ENCODE measurements at places on chromosomes 1 and 21.

GRCh38 chr1:39243302-39243701 lies 38.8 kb downstream of the MACF1 start:
- no peak for DNase-seq

DNA sequence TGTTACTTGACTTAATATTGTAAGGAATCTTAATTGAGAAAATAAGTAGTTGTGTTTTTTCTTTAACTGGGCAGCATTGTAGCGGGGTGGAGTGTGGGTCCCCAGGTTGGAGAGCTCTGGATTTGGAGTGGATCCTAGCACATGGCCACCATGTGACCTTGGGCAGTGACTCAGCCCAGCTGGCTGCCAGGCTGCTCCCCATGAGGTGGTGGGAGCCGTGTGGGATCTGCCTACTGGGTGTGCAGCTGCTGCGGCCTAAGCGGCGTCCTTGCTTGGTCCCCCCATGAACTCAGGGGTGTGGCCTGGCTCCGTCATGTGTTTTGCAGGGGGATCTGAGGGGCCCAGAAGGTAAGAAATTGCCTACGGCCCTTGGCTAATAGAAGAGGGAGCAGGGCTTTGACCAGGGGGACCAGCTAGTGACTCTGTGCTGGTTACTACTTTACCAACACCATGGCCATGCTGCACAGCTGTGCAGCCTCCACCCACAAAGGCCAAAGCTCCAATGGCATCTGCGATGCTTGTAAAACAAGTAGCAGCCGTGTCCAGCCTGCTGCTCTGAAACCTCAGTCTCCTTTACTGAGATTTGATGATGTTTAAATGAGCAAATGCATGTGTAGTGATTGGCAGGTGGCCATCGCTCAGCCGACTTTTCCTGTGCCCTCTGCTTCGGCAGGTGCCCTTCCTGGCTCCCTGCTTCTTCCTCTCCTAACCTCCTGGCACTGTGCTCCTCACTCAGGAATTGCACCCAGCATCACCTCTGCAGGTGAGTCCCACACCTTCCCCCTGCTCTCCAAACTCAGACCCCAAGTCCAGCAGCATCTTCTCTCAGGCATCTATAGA lies 68.3 kb downstream of the ADARB1 start:
- no peak for DNase-seq

DNA sequence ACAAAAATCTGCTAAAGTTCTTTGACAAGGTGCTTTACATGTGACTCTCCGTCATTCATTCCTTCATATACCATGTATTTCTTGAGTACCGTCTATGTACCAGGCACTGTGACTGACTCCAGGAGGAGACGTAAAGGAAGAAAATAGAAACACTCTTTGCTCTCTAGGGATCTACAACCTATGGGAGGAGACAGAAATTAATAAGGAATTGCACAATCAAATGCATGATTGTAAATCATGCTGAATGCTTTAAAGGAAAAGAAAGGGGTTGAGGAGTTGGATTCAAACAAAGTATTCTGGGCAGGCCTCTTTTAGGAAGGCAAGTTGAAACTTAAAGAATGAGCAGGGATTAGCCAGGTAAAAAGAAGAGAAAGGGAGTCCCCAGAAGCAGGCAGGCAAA lies 239.1 kb upstream of the FGGY start:
- no peak for DNase-seq

DNA sequence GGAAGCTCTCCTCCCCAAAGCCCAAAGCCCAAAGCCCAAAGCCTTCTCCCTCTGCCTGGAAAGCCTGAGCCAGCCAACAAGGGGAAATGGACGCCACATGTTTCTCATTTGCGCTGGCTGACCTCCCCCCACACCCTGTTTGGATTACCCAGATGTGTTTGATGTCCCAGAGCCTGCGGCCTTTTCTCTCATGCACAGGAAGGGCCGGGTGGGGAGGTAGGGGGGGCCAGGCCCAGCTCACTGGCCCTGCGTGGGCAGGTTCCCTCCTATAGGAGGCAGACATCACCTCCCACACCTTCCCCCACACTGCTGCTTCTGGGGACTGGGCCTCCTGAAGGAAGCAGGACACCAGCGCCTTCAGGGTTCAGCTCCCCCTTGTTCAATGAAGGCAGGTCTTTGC lies 116.3 kb downstream of the NAV1 start:
- DNase-seq = no peak

GRCh38 chr1:220894924-220895256 lies 15.6 kb downstream of the HLX start:
- DNase-seq = no peak

DNA sequence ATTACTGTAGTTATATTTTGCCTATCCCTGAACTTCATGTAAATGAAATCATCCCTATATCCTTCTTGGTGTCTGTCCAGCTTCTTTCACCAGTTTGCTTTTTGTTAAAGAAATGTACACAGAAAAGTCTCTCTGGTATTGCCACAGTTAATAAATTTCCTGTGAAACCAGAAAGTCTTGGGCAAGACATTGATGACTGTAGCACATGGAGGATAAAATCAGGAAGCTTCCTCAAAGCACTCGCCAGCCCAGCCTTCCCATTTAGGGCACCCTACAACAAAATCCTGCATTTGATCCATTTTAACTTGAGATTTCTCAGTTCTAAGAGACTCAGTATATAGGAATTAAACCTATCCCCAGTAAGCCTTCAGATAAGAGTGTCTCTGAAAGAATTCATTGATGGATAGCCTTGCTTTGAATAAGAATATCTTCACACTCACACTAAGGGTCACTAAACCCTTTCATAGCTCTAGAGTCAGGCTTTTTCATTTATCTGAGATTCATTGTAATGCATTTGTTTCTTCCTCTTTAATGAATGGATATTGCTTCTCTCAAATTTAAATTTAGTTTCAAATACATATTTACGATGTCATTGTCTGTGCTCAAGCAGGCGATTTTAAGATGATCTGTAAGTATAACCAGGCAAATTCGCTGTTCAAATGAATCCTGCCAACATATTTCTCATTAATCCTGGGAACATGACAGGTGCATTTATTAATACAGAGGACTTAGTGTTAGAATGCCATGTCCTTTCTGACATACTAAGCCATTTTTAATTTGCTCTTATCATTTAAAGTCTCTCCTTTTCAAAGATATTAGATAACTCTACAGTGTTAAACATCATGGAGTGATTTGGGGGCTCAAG lies 153.1 kb downstream of the GRIK1 start:
- DNase-seq = no peak

- no peak for DNase-seq
Observed at GRCh38 chr1:92858564-92859399, 26.9 kb downstream of the RPL5 start.

GRCh38 chr1:148263906-148264255 lies 111.8 kb upstream of the NBPF11 start:
- DNase-seq = no peak

DNA sequence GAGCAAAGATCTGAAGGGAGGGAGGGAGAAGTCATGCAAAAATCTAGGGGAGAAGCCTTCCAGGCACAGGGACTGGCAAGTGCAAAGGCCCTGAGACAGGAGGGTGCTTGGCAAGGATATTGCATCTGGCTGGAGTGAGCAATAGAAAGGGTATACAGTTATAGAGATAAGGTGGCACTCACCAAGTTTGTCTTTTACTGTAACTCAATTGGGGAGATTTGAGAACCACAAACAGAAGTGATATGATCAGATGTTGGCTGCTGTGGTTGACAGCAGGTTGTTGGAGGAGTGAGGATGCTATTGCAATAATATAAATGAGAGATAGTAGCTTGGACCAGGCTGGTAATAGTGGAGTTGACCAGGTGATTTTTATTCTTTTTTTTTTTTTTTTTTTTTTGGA lies 25.6 kb downstream of the MCOLN3 start:
- no peak for DNase-seq

DNA sequence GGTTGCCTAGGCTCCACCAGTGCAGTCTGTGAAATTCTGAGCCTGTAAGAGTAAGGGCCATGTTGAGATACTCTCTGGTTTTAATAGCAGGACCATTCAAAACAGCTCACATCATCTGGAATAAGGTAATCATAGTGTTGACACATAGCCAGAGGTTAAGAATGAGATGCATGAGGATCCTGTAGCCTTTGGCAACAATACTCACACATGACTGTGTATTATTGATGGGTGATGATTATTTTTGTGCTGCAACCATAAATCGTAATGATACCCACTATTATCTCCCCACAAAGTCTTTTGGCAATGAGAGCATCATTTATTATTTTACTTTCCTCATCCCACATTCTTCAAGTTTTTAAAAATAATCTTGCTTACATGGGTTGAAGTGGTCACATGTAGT lies 35.5 kb downstream of the KCNK2 start:
- DNase-seq = no peak

DNA sequence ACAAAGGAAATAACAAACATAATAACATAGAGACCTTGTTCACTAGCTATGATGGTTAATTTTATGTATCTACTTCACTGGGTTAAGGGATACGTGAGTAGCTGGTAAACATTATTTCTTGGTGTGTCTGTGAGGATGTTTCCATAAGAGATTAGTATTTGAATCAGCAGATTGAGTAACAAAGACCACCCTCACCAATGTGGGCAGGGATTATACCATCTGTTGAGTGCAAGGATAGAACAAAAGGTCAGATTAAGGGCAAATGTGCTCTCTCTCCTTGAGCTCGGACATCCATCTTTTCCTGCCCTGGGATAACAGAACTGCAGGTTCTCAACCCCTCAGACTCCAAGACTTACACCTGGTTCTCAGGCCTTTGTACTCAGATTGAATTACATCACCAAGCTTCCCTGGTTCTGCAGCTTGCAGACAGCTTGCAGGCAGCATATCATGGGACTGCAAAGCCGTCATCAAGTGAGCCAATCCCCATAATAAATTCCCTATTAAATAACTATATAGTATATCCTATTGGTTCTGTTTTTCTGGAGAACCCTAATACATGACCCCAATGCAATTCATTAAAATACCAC lies 9.2 kb downstream of the SPATA6 start:
- DNase-seq = no peak

- no peak for DNase-seq
Observed at GRCh38 chr21:41597811-41598231, 89.9 kb upstream of the TMPRSS2 start.

GRCh38 chr21:34865400-34866241 lies 183.5 kb downstream of the RUNX1 start:
- DNase-seq = no peak

DNA sequence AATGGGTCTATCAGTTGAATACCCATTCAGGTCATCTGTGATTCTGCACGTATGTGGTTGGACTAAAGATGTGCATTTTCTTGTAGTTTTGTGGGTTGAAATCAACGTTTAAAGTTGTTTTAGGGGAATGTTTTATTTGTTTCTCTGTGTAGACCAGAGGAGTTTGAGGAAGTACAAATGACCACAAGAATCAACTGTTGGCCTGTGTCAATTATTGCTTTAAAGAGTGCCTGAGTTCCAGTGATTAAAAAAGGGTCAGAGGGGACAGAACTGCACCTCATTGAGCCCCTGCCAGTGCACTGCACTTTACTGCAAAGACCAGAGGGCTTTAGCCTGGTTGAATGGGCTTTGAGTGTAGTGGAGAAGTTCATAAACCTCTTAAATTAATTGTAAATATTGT lies 190.3 kb downstream of the VPS13D start:
- no peak for DNase-seq

GRCh38 chr1:228349701-228350171 lies 56.9 kb downstream of the TRIM11 start:
- DNase-seq = no peak

DNA sequence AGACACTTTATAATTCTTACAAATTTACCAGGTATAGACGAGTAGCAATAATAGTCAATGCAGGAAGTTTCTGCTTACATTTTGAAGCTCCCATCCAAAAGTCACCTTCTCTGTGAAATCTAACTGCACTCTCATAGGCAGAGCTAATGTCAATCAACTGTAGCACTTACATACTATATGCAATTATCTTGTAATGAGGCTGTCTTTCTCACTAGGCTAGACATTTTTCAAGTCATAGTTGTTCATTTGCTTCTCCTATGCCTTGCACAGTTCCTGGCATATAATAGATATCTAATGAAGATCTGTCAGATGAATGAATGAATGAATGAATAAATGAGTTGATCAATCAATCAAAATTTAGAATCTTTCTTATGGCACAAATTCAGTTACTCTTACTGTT lies 273.0 kb upstream of the DAB1 start:
- no peak for DNase-seq

DNA sequence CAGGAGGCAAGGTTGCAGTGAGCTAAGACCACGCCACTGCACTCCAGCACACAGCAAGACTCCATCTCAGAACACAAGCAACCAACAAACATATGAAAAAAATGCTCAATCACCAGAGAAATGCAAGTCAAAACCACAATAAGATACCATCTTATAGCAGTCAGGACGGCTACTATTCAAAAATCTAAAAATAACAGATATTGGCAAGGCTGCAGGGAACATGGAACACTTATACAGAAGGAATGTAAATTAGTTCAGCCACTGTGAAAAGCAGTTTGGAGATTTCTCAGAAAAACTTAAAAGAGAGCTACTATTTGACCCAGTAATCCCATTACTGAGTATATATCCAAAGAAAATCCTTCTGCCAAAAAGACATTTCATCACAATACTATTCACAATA lies 27.6 kb upstream of the POGK start:
- DNase-seq = no peak

DNA sequence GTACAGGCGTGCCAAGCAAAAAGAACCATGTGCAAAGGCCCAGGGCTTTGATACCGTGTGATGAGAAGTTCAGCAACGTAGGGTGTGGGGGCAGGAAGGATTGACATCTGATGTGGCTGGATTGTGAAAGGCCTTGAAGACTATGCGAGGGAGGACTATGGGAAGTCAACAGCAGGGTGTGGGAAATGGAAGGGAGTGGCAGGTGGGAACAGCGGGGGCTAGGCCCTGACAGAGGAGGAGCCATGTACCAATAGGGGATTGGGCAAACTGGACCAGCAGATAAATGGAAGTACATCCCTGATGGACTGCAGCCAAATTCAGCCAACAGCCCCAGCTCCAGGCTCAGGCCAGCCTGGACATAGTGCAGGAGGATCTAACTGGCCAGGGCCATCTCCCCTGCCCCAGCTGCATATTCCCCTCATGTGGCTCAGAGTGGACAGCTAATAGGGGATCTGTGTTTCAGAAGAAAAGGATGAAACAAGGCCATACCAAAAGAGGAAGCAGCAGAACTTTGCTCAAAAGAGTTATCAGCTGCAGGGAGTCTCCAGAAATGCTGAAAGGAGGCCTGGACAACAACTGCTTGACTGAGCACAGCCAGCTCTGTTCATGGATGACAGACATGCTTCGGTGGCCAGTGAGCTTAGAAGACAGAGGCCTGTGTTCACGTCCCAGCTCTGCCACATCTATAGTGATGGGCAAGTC lies 140.2 kb upstream of the SGIP1 start:
- DNase-seq = no peak

DNA sequence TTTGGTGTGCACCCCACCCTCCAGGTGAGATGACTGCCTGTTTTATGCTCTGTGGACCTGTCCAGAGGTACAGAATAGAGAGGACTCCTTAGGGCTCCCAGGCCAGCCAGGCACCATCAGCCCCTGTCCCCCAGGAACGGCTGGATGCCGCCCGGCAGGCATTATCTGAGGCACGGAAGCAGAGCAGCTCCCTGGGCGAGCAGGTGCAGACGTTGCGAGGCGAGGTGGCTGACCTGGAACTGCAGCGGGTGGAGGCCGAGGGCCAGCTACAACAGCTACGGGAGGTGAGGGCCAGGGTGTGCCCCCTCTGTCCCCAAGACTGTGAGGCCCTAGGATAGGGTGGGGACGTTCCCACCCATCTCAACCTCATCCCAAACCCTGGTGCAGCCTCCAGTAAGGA lies 10.8 kb downstream of the MFAP2 start:
- DNase-seq = no peak

- DNase-seq = no peak
Observed at GRCh38 chr21:44965251-44966022, 25.6 kb downstream of the SLX9 start.
